ENCODE measurements at places on chromosomes 11 and 22.

GRCh38 chr11:44572436-44572835 lies 7.0 kb downstream of the CD82 start:
- no peak for DNase-seq

DNA sequence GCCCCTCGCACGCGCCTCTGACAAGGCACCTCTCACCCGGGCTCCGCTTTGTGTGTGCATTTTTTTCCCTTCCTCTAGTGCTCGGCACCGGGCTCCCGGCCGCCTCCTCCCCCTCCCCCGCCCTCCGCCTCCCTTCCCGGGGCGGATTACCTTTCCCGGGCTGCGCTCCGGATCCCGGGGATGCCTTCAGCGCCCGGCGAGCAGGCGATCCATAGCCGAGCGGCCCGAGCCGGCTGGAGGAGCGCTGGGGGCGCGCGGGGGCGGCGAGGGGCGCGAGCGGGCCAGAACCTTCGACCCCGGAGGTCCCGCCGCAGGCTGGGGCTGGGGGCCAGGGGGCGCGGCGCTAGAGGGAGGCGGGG lies 282 bp downstream of the MPPED2 start:
- DNase-seq: no peak

DNA sequence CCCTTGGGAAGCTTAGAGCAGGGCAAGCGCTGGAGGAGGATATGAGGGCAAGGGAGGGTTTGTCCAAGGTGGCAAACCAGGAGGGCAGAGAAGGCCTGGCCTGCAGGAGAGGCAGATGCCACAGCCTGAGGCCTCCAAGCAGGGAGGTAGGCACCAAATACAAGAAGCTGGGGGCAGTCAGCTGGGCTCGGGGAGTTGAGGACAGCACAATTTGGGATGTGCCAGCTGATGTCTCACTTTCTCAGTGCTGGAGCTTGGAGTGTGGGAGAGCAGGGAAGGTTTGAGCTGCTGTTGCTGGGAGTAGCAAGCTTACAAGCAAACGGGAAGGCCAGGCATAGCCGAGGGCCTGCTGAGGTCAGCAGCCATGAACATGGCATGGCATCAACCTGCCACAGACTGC lies 4.0 kb downstream of the ZDHHC24 start:
- DNase-seq: no peak

DNA sequence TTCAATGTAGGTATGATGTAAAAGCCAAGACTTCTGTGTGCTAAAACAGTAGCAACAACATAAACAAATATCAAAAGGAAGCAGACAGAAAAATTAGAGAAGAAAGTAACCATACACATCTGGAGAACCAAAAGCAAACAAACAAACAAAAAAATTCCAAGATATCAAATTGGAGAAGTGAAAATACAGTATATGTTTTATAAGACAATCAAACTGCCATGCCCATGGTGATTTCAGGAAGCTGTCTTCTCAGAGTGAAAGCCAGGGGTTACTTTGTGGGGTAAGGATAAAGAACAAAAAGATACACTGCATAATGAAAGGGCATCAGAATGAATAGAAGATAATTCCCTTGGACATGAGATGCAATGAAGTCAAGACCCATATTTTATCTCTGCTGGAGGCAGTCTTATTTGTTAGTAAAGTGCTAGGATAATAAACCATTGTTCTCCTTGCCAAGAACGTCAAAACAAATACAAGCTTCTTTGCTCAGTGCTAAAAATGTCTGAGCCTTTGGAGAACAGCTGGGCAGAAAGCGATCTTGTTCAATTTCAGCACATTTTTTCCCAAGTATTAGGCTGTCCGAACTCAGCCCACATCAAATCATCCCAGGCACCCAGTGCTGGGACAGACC lies 38.1 kb upstream of the LDLRAD3 start:
- DNase-seq: no peak

GRCh38 chr11:120186774-120187591 lies 23.8 kb upstream of the OAF start:
- no peak for DNase-seq

DNA sequence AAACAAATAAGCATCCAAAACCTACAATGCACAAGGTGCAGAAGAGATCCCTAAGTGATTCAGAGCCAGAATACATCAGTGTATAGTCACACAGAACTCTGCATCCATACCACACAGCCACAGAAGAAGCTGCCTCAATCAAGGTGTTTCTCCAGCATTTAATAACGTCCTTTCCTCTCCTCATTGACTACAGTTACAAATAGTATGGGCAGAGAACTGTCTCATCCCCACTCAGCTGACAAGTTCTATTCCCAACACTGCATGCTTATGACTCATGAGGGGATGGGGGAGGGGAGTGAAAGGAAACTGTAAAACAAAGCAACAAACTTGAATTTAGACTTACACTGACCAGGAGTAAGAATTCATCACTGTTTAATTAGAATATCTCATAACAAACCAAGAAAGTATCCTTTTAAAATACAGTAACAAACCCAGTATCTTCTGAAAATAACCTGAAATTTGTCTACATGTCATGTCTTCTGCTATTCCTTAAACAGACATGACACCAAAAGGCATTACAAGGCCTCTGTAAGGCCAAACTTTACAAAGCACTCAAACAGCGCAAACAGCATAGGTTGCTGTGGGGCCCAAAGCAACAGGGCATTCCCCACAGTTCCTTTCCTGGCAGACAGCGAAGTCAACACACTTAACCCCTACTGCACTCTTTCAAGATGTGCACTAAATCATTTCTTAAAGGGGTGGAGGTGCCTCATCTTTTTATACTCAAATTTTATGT lies 29.3 kb downstream of the CELF1 start:
- DNase-seq: no peak

DNA sequence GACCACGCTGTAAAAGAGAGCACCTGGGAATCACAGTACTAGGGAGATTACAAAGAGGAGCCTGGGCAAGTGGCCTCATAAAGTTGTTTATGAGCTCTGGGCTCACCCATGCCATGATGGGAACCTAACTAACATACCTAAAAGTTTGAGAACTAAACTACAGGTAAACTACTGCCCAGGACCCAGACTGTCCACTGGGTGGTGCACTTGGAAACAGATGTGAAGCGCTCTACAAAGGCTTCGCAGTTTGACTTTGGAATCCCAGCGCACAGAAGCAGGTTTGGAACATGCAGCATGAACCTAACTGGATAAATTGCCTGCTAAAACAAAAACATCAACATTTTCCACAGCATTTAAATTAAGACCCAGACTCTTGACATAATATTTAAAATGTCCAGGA lies 418.6 kb downstream of the FAM181B start:
- peak; percentile 13 for DNase-seq
